ENCODE measurements at places on chromosomes 5 and 9.

DNA sequence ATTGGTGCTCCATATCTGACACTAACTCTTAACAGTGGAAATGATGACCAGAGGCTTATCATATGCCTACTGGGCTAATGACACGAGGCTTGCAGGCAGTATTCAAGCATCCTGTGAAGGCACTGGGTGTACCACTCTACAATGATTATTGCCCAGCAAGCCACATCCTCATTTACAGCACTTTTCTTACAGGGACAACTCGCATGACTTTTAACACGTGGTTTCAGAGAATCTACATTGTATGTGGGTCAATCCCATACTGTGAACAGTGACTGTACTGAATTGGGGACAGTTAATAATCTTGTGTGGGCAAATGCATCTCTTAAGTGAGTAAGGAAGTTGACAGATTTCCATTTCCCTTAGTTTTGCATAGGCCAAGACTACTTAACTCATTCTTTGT is 260.0 kb downstream of the TRPM3 start:
- no peak for DNase-seq

DNA sequence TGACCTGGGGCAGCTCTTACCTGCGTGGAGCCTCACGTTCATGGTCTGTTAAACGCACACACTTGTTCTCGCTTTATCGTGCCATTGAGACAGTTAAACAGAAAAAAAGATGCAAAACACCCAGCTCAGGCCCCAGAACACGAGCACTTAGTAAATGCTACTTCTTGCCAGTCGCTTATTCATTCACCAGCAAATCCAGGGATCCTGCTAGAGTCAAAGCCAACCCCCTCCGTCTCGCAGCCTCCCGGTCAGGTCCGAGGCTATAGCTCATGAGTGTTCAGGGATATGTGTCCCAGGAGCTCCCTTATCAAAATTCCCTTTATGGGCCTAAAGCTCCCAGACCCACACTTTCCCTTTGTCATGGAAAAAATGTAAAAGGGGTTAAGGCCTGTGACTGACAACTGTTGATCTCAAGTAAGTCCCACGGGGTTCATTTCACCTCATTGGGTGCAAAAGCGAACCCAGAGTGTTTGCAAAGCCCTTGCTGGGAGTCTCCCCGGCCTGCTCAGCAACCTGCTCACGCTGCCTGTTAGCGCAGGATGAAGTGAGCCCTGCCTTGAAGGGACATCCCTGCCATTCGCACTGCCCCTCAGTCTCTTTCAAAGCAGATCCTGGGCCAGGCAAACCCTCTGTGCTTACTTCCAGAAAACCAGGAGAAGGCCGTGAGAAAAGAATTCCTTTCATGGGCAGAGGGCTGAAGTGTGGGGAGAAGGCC is 40.7 kb downstream of the HRH2 start:
- DNase-seq, result no peak

- DNase-seq, result no peak
These were observed 17.1 kb downstream of the SMARCA2 start for GRCh38 chr9:2032234-2032633.

DNA sequence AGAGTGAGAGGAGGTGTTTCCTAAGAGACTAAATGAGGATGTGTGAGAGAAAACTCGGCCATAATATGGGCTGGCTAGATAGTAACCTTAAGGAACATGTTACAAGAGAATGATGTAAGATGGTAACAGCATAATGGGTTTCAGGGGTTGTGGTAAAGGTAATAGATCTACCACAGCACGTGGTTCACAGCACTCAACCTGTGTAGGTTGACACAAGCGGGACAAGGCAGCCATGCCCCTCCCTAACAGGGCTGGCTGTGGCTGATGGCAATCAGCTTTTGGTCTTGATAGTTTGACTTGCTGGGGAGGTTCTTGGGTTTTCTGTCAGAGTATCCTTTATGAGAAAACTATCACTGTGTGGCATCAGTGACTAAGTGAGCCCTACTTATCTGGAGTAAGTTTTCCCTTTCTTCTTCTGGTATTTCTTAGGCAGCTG is 138.6 kb downstream of the TRIO start:
- peak; percentile 14 for DNase-seq

- DNase-seq, result no peak
These were observed 191.9 kb downstream of the C9orf50 start for GRCh38 chr9:129428864-129429577.

DNA sequence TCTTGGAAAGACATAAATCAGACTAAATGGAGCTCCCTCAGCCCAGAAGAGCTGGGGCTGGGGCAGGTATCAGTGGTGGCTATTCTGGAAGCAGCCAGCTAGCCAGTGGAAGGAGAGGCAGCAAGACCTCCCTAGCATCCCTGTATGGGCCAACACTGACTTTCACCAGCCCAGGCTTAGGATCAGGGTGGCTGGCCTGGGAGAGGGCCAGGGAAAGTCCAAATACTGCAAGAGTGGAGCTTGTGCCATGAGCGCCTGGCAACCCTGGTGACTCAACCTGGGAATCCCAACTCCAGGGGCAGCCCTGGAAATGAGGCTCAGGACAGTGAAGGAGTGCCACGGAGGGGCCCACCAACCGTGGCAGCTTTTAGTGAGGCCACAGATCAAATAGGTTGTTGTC is 7.6 kb upstream of the IRF1 start:
- DNase-seq, result no peak

DNA sequence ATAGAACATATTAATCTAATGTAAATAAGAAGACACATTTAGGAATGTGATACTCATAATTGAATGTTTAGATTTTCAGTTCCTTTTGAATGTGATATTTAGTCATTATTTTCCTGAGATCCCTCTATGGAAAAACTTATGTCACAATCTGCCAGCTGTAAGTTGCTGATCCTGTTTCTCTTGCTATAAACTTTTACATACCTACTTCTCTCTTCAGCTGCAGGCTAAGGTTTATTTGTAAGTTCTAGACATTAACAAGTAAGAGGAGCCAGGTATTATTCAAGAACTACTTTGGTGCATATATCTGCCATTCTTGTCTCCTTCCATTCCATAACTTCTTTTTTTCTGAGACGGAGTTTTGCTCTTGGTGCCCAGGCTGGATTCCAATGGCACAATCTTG is 462.4 kb downstream of the PRR16 start:
- no peak for DNase-seq

- no peak for DNase-seq
These were observed 128.1 kb upstream of the NR5A1 start for GRCh38 chr9:124635285-124635684.

GRCh38 chr9:131277287-131277909 is 1.1 kb upstream of the FAM78A start:
- DNase-seq, result peak; percentile 40

GRCh38 chr5:154861946-154862345 is 3.5 kb downstream of the CNOT8 start:
- DNase-seq, result no peak

GRCh38 chr9:133517711-133518110 is 7.0 kb downstream of the MYMK start:
- no peak for DNase-seq

GRCh38 chr5:135511761-135512575 is 23.8 kb downstream of the NEUROG1 start:
- no peak for DNase-seq

DNA sequence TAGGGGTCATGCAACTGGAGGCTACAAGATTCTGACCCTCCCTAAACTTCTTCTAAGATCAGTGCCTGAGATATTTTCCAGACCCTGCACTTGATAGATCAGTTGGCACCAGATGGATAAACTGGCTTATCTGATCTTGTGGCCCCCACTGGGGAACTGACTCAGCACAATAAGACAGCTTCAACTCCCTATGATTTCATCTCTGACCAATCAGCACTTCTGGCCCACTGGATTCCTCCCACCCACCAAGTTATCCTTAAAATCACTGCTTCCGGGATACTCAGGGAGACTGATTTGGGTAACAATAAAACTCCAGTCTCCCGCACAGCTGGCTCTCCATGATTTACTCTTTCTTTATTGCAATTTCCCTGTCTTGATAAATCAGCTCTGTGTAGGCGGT is 2180.4 kb upstream of the WWC1 start:
- no peak for DNase-seq

- DNase-seq, result no peak
These were observed 24.7 kb upstream of the TIFAB start for GRCh38 chr5:135476615-135477581.

DNA sequence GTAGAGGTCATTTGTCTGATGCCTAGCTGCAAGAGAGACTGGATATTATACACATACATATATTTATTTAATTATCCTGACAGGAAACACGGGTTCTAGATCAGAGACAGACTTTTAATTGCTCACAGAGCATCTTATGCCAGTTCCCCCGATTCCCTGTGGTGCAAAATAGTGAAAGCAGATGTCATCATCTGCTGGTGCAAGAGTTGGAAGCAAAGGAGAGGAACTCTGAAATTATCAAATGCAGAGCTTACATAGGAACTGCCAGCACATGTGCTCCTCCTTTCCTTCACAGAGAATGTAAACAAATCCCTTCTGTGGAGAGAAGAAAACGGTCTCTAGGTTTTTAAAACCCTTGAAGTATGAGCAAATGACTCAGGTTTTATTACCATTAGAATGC is 69.3 kb downstream of the DTWD2 start:
- no peak for DNase-seq

DNA sequence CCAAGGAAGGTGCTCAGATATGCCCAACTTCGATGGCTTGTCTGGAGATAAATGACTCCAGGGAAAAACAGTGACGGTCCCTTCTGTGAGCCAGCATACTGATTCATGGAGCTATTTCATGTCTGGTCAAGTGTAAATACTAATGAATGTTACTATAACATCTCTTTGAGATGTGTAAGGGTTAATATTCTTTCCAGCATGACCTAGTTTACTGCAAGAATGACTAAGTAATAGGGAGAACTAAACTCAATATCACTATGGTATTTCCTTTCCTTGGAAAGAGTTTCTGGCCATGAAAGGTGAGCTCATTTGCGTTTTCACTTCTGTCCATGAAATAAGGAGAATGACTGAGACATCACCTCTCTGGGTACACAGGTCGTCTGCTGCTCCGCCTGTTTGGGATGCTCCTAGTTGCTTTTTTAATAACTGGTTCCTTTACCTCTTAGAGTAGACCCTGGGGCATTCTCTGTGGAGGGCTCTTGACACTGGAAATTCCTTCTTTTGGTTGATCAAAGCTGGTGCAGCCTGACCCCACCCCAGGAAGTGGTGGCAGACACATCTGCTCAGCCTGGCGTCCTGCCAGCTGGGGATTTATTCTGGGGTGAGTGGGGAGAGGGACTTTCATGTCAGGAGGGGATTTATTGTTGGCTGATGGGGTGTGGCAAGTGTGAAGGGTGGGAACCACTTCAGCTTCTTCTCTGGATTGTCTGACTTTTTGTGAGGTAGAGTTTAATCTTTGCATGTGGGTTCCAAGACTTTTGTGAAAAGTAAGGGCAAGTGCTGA is 250.0 kb upstream of the MPDZ start:
- DNase-seq, result no peak

DNA sequence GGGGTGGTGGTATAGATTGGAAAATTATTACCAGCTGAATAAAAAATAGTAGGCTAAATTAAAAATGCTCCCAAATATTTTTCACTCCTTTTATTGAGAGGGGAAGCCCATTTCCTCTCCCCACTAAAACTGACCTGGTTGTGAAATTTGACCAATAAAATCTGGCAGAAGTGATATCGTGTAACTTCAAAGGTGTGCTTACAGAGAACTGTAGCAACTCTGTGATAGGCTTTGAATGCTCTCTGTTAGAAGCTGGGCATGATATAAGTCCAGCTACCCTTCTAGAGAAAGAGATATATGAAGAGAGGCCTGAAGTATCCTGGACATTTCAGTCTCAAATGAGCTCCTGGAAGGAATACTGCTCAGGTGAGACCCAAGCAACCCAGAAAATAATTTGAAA is 10.2 kb upstream of the RFK start:
- DNase-seq, result no peak

GRCh38 chr5:137346281-137346680 is 152.8 kb downstream of the SPOCK1 start:
- no peak for DNase-seq

- DNase-seq, result no peak
These were observed 5.6 kb downstream of the RBM27 start for GRCh38 chr5:146208916-146209522.

GRCh38 chr5:25489834-25490538 is 845.2 kb upstream of the CDH10 start:
- DNase-seq, result no peak

DNA sequence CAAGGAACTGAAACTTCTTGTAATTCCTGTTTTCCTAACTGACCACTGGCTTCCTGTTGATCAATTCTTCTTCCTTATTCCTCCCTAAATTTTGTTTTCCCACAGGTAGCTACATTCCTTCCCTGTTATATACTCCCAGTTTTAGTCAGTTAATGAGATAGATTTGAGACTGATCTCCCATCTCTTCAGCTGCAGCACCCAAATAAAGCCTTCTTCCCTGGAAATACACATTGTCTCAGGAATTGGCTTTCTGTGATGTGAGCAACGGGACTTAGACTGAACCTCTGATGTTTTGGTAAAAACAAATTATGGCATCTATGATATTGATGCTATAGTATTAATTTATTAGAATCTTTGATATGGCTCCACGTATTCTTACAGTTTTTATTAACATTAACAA is 617.3 kb upstream of the ST8SIA4 start:
- no peak for DNase-seq

DNA sequence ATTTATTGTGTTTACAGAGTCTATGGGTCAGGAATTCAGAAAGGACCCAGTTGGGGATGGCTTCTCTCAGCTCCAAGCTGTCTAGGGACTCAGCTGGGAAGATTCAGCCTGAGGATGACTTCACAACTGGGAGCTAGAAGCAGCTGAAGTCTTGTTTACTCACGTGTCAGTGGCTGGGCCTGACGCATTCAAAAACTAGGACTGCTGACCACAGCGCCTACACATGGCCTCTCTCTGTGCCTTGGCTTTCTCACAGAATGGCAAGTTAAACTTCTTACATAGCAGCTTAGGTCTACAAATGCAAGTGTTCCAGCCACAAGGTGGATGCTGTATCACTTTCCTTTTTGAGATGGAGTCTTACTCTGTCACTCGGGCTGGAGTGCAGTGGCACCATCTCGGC is 16.3 kb upstream of the PPP2CA start:
- no peak for DNase-seq

DNA sequence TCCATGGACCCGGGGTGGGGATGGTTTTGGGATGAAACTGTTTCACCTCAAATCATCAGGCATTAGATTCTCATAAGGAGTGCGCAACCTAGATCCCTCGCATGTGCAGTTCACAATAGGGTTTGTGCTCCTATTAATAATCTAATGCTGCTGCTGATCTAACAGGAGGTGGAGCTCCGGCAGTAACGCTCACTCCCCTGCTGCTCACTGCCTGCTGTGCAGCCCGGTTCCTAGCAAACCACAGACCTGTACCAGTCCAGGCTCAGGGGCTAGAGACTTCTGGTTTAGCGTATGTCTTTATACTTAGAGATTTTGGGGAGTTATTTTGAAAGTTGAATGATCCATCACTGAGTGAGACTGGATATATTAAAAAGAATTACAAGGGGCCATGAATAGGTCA is 50.2 kb downstream of the RICTOR start:
- DNase-seq, result no peak

- DNase-seq, result no peak
These were observed 46.4 kb downstream of the MOCS2 start for GRCh38 chr5:53063176-53063575.

GRCh38 chr9:117782931-117783788 is 79.0 kb downstream of the TLR4 start:
- peak; percentile 63 for DNase-seq

- DNase-seq, result peak; percentile 58
These were observed 1.6 kb downstream of the CSNK1A1 start for GRCh38 chr5:149549461-149550267.

- no peak for DNase-seq
These were observed 936.6 kb upstream of the PTPRD start for GRCh38 chr9:11549311-11549794.
